Kidney (tissue), 22 donors: ENCODE measurements at places on chromosomes 11 and 22. TPM values are rescaled to one million over a fixed set of nuclear protein-coding genes. Genes with fewer than 3 reads are reported as not detected.

DNA sequence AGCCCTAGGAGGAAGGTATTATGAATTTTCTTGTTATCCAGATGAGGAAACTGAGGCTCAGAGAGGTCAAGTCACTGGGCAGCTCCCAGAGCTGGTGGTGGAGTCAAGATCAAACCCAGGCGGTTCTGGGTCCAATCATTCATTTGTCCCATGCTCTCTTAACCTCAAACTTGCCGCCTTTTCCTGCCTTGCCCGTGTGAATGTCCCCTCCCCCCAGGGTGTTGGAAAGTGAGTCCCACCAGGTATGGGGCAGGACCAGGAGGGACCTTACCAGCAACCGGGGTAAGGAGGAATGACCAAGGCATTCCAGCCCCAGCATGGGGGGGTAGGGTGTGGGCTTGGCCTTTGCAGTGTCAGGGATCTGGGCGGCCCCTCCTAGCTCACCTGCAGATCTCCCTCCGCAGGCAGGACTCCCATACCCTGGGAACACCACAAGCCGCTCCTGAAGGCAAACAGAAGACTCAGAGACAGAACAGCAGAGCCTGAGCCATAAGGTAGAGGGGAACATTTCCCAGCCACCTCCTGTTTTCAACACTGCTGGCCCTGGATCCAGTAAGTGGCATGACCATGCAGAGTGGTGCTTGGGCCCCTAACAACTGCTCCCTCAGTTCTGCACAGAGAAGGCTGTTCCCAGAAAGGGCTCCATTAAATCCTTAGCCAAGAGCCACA lies 41.2 kb upstream of the SYT7 start:
- no peak for DNase-seq

- DNase-seq, result no peak
These were observed 111.7 kb downstream of the TEAD1 start for GRCh38 chr11:12785901-12786300.

DNA sequence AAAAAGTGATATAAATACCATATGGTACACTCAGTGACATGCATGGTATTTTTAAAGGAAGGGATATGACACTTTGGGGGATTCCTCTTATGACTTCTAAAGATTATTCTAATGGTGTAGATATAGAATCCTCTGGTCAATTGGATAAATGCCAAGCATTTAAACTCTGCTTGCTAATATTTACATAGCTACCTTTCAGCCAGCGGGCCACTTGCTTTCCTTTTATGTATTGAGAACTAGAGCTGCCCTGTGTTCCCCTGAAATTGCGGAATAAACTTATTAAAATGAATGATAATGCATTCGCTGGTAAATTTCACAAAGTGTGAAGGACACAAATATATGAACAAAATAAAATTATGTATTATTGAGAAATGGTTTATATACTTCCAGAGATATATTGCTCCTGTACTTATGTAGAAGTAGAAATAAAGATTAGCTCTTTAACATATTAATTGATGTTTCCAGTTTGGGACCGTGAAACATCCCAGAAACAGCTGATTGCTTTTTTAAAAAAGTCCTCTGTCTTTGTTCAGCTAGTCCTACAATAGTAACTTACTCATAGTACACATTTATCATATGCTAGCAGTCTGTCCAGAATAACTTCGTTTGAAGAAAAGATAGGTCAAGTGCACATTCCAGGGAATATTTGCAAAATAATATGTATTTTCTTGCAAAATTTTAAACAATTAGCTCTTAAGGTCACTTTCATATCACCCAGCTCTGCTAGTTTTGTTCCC lies 40.1 kb upstream of the CARD18 start:
- DNase-seq, result no peak

DNA sequence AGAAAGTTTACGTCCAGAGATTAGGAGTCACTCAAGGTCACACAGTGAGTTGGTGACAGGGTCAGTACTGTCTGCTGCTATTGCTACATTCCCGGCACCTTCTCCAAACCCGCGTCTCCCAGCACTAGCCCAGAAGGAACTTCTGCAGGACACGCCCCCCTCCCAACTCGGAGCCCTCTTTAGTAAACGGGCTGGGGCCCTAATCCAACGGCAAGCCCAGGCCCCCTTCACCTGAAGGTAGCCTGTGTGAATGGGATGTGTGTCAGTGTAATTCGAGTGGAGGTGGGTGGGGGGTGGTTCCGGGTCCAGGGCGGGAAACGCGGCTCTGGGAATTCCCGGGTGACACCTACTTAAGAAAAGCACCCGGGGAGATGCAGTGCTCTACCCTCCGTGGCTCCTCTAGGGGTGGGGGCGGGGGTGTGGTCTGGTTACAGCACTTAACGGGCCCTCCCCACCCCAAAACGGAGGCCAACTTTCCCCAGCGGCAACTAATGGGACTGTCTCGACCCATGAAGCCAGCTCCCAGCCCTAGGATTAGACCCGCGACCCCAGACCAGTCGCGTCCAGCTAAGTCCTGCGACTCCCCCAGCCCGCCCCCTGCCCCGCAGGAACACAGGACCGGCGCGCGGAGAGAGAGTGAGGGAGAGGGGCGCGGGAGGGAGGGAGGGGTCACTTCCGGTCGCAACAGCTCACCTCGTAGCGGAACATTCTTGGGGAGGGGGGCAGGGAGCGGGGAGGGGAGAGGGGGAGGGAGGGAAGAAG lies 468 bp downstream of the PATL1 start:
- peak; percentile 88 for DNase-seq

- DNase-seq, result peak; percentile 94
These were observed at the start of gene RDX for GRCh38 chr11:110296226-110297075. RDX (minus strand) TSS chr11:110296614; CDS start chr11:110279692, 16,922 bp downstream.

DNA sequence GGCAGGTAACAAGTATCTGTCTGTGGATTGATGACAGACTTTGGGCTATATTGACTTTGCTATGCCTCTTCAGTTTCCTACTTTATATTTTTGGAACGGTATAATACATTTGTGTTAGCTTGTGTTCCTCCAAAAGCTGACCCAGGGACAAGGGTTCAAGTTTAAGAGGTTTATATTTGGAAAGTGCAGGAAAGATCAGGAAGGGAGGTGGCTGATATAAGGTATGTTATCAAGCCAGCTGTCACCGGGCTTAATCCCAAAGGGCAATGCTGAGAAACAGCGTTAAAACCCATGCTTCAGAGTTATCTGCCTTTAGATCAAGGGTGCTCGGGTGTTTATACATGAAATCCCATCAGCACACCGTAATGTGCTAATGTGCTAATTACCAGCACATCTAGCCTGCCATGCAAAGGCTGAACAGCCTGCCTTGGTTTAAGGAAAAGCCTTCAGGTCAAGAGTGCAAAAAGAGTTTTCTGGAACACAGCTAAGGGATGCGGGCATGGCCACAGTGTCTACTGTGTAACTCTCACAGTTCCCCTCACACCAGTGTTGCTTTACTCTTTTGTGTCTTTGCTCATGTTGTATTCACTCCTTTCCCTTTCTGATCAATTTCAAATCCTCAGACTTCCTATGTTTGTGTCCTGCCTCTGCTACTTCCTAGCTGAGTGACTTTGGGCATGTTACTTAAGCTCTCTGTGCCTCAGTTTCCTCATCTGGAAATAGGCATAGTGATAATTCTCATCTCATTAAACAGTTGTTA lies 77.5 kb downstream of the BDNF start:
- DNase-seq, result no peak

DNA sequence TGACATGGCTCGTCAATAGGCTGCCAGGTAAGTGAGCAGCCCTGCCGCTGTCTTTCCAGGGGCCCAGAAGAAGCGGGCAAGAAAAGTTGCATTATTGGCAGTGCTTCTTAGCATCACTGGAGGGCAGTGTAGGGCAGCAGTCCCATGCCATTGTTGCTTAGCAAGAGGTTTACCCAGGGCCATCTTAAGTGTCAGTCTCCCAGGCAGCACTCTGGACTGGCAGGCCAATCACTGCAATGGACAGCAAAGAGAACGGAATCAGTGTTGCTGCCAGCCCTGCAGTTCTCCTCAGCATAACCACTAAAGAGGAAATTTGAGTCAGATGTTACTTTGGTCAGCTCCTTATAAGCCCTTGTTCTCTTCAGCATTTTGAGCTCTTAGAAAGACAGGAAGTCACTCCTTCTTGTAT lies 13.4 kb upstream of the GRK2 start:
- peak; percentile 45 for DNase-seq

Gene SMTNL1
- not detected for total RNA-seq

Gene OR52D1
- total RNA-seq, result not detected

Gene KDM4E
- total RNA-seq, result not detected

Gene DDI1
- total RNA-seq, result not detected

Gene MMP12
- total RNA-seq, result not detected

Gene SLC43A3
- 39.8 TPM for total RNA-seq

Gene BLID
- not detected for total RNA-seq

Gene C22orf31
- not detected for total RNA-seq
